ENCODE measurements at places on chromosomes 7 and 10. TPM values are rescaled to one million over a fixed set of nuclear protein-coding genes. Genes with fewer than 3 reads are reported as not detected.

DNA sequence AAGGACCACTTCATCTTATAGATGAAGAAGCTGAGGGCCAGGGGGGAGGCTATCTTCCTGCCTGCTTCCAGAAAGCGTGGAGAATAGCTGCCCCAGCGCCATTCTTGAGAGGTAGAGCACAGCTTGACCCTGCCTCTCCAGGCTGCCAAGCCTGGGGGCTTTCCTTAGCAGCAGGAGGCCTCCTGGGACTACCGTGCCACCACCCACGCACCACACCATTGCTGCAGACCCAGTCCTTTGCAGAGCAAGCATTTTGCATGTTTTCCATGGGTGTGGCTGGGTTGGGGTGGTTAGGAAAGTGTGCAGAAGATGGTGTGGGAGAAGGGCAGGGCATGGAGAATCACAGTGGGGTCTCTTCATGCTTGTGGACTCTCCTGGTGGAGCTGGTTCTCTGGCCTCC lies 64.9 kb downstream of the TBXAS1 start:
- DNase-seq: no peak

DNA sequence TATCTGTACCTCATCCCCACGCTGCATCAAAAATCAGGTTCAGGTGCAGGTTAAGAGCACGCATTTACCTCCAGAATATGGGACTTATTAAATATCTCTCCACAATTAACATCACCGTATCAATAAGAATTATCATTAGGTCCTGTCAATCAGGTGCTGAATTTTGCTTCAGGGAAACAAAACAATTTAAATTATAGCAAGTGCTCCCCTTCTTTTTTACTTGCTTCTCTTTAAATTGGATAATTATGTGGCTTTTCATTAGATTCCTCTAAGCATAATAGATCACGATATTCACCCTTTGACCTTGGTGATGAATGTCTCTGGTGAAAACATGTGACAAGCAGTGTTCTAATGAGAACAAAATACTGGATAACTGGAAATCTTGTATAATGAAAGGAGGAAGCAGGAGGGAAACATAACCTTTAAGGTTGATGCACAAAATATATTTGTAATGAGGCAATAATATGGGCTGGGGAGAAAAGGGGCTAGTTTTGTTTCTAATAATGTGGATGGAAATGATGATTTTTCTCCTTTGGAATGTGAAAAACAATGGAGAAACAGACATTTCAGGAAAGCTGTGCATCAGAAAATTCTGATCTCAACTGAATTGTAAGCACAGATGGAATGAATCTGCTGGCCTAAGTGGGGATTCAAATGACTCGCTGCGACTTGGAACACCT lies 166.9 kb downstream of the SNX10 start:
- no peak for DNase-seq

DNA sequence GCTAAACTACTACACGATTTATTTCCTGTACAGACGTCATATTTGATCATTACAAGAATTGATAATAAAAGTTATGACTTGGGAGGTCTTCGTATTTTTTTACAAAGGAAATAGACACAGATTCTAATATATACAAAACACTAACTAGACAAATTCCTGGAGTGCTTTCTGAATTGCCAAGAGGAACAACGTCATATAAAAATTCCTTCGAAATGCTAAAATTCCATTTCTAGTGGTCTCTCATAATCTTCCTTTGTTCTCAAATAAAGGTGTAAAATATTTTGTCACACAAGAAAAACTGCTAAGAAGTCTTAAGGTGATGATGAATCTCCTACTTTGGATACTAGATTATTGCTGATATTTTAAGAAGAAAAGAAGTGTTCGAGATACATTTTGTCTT lies 85.4 kb downstream of the CDK6 start:
- no peak for DNase-seq

GRCh38 chr10:53909791-53910190 lies 891.2 kb downstream of the PCDH15 start:
- DNase-seq: no peak

DNA sequence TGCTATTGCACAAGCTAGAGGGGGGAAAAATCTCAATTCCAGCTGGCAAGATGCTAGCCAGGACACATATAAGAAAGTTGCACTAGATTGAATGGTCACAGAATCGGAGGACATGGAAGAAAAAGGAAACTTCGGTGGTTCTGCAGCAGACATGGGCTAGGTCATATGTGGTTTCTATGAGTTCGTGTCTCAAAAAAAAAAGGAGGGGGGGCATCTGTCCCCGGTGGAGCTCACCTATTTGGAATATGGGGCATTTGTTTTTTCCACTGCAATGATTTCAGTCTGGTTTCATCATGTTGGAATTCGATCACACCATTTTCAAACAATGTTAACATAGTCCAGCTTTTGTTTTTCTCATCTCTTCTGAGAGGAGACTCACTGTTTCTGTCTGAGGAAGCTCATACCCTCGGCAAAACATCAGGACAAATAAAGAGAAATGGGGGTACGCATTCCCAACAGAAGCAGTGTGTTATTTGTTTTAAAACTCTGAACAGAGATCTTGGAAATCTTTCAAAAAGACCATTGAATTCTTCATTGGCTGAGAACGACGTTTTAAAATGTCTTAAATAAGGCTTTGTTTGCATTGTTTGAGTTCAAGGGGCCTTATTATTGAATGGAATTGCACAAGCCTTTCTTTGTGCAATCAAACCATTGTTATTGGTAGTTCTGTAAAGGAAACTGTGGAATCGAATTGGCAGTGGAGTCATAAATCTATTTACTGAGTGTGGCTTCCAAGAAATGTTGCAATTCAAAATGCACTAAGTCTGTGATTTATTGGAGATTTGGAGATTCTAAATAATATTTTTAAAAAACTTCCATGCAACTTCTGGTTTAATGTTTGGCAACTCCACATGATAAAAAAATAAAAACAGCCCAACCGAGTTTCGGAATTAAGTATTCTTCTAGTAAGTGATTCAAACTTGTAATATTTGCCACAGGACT lies 173.2 kb downstream of the RTKN2 start:
- no peak for DNase-seq

DNA sequence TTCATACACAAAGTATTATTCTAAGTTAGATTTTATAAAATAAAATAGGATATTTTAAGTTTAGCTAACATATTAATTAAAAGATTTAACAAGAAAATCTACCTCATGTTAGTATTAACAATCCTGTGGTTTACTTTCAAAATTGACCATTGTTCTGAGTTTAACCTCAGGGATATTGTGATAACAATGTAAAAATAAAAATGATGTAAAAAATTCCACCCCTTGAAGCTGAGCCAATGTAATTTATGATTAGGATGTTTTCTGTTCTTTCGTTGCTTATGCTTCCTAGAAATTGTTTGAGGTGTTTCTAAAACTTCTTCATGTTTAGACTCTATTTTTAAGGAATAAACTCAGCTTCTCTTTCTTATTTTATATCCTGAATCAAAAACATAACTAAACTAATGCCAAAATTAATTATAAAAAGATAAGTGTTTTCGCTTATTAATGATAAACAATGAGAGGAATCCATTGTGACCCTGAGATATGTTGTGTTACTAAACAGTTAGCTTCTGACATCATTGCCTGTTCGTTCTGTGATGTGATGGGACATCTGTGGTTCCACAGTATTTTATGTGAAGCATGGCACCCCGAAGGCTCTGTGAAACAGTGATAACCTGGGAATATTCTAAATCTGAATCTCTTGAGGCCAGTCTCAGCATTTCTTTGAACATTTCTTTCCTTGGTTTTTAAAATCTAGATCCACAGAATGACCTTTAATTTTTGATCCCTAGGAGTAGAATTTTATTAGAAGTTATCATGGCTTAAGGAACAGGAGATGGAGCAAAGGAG lies 340.8 kb downstream of the ARL4A start:
- DNase-seq: no peak

GRCh38 chr7:52163311-52163710 lies 846.7 kb upstream of the COBL start:
- DNase-seq: no peak

- DNase-seq: peak; percentile 80
Measured at GRCh38 chr10:119416855-119417254, 125.7 kb downstream of the RGS10 start.

DNA sequence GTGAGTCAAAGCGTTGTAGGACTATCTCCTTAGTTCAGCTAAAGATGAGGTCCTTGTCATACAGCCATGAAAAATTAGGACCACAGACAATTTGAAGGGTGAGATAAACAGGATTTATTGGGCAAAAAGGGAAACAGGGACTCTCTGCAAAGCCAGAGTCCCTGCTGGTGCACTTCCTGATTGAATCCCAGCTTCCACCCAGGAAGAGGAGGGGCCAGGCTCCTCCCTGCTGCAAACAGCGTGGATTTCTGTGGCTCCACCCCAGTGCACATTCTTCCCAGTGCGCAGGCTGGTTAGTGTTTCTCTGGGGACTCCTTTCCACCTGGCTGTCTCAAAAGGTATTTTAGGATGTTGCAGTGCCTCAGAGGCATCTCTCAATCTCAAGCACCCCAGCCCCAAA lies 165.4 kb upstream of the YAE1 start:
- DNase-seq: no peak

GRCh38 chr7:120402079-120402767 lies 129.2 kb downstream of the KCND2 start:
- DNase-seq: no peak

- no peak for DNase-seq
Measured at GRCh38 chr7:117024811-117025210, 71.5 kb downstream of the ST7 start.

- DNase-seq: no peak
Measured at GRCh38 chr7:83799333-83799732, 150.4 kb upstream of the SEMA3E start.

DNA sequence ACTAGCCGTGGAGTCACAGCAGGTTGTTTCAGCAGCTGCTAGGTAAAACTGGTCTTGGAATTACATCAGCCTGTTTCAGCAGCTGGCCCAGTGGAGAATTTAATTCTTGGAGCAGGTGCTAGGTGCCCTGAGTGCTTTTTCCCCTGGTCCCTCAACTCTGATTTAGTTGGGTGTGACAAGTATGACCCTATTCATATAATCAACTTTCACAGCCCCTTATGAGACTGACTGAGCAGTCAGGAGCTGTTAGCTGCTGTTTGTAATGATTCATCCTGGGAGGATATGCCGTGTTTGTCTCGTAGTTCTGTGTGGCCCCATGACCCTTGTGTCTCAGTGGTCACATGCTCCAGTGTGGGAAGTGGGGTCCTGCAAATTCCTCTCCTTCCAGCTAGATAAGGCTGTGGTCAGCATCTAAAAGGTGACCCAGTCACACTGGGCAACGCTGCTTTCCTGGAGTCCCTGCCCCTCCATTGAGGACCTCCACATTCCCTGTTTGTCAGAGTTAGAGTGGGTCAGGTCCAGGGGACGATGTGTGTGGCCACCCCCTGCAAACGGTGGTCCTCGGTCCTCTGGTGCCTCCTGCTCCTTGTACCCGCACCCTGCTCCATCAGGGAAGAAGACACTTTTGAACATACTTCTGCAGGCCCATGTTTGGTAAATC lies 28.3 kb downstream of the TBATA start:
- DNase-seq: peak; percentile 71

DNA sequence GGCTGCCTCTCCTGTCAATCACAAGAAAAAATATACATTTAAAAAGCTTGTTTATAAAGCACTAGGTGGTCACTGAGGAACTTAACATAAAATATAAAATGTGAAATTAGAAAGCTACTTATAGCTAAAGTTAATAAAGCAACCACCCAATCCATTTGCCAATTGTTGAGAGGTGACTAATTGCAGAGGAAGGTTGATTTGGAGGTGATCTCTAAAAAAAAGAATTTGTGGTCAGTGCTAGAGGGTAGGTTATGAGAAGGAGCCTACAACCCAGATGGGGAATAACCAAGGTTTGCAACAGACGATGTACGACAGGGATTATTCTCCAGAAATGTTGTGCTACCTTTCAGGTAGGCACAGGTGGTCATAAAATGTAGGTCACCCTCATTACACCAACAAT lies 444.2 kb upstream of the C7orf33 start:
- DNase-seq: no peak

- DNase-seq: peak; percentile 66
Measured at GRCh38 chr7:141071260-141071854, 2.5 kb upstream of the TMEM178B start.

DNA sequence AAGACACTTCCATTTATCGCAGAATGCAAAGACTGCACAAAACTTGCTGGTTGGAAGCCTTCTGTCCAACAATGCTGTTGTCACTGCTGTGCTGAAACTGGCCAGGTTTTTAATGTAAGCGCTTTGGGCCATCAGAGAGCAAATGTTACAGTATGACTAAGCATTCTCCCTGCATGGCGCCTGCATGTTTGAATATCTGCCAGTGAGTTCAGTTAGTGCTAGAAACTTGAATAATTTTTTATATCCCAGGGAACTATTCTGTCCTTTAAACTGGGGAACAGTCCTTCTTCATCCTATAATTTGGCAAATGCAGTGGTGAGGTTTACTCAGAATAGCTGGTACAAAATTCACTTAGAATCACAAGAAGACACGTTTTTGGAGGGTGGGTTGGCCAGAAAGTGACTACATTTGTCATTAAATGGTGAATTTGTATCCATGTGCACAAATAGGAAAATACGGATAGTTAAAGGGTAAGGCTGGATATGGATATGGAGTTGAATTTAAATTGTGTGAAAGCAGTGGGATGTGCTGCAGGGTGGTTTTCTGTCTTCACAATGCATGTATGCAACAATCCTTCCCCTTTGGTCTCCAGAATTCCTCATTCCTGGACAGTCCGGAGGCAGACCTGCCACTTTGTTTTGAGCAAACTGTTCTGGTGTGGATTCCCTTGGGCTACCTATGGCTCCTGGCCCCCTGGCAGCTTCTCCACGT lies 1.7 kb downstream of the ABCC2 start:
- no peak for DNase-seq

GRCh38 chr10:25261110-25261509 lies 86.3 kb downstream of the GPR158 start:
- DNase-seq: no peak

DNA sequence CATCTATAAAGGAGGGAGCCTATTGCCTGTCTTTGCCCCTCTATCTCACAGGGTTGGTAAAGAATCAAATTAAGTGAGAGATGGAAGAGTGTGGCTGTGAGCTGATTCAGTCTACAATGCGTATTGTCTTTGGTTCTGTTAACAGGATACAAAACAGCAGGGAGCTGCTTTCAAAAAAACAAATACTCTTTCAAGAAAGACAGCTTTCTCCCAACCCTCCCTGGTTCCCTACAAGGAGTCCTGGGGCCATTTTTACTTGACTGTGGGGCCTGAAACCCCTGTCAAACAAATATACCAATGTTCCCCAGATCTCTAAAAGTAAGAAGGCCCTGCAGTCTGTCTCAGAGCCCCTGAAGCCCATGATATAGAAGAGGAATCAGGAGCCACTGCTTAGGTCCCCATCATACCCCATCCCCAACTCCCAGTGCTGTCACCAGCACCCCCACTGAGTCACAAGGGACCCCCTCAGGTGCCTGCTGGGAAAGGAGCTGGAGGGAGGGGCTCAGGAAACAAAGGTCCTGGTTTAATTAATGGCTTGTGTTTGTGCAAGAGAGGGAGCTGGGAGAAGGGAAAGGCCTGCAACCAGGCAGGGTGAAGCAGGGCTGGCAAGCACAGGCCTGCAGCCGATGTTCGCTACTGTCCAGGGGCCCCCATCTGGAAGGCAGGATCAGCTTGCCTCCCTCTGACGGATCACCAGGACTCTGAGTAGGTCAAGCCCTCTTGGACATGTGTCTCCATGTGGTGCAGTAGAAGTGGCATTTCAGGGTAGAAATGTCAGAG lies 182.0 kb upstream of the GHITM start:
- no peak for DNase-seq

BLNK gene
- total RNA-seq: not detected

PON1 gene
- total RNA-seq: 0.84 TPM

KCNMA1 gene
- total RNA-seq: 0.69 TPM

LIPF gene
- total RNA-seq: not detected

CRYGN gene
- total RNA-seq: not detected

WEE2 gene
- not detected for total RNA-seq

ZNF25 gene
- 3.7 TPM for total RNA-seq

CACNA2D1 gene
- 16.7 TPM for total RNA-seq

HTR5A gene
- total RNA-seq: not detected

ANXA8 gene
- not detected for total RNA-seq

NIPSNAP2 gene
- total RNA-seq: 59.1 TPM

LRRN3 gene
- total RNA-seq: 19.3 TPM

Data from SJCRH30 (cell line).